ENCODE measurements at places on chromosomes 4 and X. TPM values are rescaled to one million over a fixed set of nuclear protein-coding genes. Genes with fewer than 3 reads are reported as not detected.

- H3K4me1 ChIP-seq, result no peaks in the 10 kb centered on the region
- H3K36me3 ChIP-seq, result no peaks in the 10 kb centered on the region
- no peaks in the 10 kb centered on the region for H3K27me3 ChIP-seq
- no peak overlapping the region for H3K27ac ChIP-seq
Observed at GRCh38 chrX:110436523-110436922, 77.9 kb downstream of the RTL9 start.

DNA sequence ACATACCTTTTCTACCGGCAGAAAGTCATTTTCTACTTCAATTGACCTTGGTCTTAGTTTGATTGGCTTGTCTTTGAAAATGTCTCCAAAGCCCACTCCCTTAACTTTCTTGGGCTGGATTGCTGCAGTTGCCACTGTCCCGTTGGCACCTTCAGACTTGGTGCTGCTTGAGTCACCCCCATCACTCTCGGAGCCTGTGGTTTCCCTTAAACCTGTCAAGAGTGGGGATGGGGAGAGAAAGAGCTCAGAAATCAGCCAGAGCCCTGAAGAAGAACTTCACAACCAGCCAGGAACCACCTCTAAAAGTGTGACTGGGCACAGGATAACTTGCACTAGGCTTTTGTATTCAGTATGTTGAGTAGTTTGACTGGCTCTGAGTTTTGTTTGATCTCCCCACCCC is 168.5 kb upstream of the MAP3K15 start:
- no peak overlapping the region for H3K4me3 ChIP-seq
- H3K36me3 ChIP-seq, result no peaks in the 10 kb centered on the region
- DNase-seq, result no peak
- no peaks in the 10 kb centered on the region for H3K27me3 ChIP-seq

- DNase-seq, result no peak
- H3K27ac ChIP-seq, result no peak overlapping the region
- no peaks in the 10 kb centered on the region for H3K27me3 ChIP-seq
- H3K4me1 ChIP-seq, result no peaks in the 10 kb centered on the region
Observed at GRCh38 chrX:97685753-97686152, 802.0 kb downstream of the RPA4 start.

DNA sequence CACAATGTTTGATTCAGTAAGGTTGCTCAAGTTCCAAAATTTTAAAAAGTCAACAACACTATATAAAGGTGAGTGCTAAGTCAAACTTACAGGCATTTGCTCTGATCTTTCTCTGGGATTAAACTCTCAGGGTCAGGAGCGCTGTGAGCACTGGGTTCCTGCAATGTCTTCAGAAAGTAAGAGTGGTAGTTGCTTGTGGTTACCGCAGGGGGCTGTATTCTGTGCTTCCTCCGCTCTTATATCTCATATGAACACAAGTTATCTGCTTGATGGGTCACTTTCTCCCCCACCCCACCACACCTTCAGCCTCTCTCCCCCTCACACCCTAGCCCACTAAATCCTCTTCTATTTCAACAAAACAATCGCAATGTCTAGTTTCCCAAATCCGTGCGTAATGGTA is 116.4 kb upstream of the IGSF1 start:
- H3K27me3 ChIP-seq, result no peaks in the 10 kb centered on the region
- no peak for DNase-seq
- H3K36me3 ChIP-seq, result no peaks in the 10 kb centered on the region
- no peak overlapping the region for H3K27ac ChIP-seq
- no peak overlapping the region for H3K4me3 ChIP-seq
- H3K4me1 ChIP-seq, result no peaks in the 10 kb centered on the region

ASB12 gene
- 0.41 TPM for total RNA-seq

RNF212 gene
- total RNA-seq, result 9.1 TPM

EMD gene
- 27.7 TPM for total RNA-seq

Data from transverse colon (tissue), 4 donors.